ENCODE measurements at places on chromosomes 4 and X.

GRCh38 chr4:38202242-38202641 lies 242.0 kb downstream of the PTTG2 start:
- no peak for DNase-seq

DNA sequence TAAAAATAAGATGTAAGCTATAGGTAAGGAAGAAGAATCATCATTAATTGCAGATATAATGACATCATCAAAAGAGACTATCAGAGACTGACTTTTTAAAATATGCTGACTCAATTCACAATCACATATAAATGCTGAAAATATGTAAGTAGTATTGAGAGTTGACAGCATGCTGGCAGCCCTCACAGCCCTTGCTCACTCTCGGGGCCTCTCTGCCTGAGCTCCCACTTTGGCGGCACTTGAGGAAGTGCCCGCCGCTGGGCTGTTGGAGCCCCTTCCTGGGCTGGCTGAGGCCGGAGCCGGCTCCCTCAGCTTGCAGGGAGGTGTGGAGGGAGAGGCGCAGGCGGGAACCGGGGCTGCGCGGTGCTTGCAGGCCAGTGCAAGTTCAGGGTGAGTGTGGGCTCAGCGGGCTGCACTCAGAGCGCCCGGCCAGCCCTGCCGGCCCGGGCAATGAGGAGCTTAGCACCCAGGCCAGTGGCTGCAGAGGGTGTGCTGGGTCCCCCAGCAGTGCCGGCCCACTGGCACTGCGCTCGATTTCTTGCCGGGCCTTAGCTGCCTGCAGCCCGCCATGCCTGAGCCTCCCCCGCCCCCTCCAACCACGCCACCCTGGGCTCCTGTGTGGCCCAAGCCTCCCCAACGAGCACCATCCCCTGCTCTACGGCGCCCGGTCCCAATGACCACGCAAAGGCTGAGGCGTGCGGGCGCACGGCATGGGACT lies 68.9 kb downstream of the RAB28 start:
- DNase-seq: no peak

DNA sequence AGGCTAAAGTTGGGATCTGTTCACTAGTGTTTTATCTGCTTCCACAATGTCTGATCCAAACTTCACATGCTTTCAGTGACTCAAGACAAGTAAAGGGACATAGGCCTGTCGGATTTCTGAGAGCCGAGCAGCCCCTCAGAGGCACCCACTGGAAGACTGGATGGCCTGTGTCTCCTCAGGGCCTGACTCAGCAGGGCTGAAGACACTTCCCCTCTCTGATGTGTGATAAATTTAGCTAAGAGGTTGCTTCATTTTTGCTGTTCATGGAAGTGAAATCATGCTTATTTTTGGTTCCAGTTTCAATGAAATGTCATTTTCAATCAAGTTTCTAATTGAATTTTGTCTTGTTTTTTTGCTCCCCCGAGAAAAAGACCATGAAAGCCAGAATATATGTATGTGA lies 93.7 kb downstream of the MXRA5 start:
- no peak for DNase-seq

DNA sequence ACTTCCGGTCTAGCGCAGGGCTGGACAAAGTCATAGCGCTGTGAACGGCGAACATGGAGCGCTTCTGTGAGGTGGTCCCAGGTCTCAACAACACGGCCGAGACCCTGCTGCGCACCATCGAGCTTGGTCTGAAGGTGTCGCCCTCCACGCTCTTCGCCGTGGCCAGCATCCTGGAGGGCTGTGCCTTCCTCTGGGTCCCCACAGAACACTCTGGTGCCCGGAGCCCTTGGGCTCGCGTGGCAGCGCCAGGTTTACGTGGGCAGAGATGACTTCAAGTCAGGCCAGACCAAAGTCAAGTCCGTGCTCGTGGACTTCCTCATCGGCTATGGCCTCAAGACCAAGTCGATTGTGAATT lies 128.6 kb downstream of the ANAPC4 start:
- no peak for DNase-seq

- no peak for DNase-seq
Measured at GRCh38 chr4:113674733-113675132, 86.8 kb downstream of the CAMK2D start.

All from fibroblast of skin of back (primary cell).